Fibroblast of skin of left biceps (primary cell): ENCODE measurements at places on chromosomes 11 and 22.

- no peak for DNase-seq
These were observed 197.7 kb upstream of the CTSC start for GRCh38 chr11:88535266-88535665.

GRCh38 chr11:75668451-75669297 lies at the start of gene MAP6:
Gene MAP6 (minus strand): TSS chr11:75669038. CDS start chr11:75668369, 669 bp downstream.
- no peak for DNase-seq

GRCh38 chr22:47367107-47367690 lies 604.7 kb downstream of the TBC1D22A start:
- no peak for DNase-seq

- no peak for DNase-seq
These were observed 460.0 kb downstream of the BUD13 start for GRCh38 chr11:116312570-116313391.

- DNase-seq, result no peak
These were observed 129.9 kb downstream of the WT1 start for GRCh38 chr11:32305460-32305859.

DNA sequence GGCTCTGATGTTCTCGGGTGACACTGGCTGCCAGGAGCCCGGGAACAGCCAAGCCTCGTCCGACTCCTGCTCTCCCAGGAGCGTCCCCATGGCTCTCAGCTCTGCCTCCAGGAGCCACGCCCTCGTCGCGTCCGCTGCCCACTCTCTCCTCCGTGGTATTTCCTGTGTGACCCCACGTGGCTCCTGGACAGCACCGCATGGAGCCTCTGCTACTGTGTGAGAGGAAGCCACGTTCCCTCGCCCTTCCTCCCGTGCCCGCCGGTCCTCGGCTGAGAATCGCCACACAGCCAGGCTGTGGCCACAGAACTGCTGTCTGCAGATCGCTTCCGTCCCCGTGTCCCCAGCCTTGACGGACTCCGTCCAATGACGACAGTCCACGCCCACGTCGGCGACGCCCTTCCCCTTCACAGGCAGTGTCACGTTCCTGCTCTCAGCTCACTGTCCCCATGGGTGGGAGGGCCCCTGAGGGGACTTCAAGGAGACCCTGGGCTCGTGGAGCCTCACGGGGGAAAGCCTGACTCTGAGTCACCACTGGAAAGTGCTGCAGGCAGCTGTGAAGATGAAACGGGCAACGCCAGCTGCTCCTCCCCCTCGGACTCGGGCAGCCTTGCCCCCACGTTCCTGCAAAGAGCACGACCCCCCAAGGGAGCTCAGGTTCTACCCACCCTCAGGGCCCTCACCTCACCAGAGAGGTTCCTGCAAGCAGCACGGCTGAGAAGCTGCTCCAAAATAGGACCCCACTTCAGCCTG lies 458.5 kb downstream of the BRD1 start:
- DNase-seq, result no peak

- no peak for DNase-seq
These were observed 55.9 kb downstream of the ZC3H12C start for GRCh38 chr11:110148775-110149744.
